ENCODE measurements at places on chromosomes 3 and 15.
A peak's percentile ranks its signal among the peaks of the same experiment; 100 is the strongest.

DNA sequence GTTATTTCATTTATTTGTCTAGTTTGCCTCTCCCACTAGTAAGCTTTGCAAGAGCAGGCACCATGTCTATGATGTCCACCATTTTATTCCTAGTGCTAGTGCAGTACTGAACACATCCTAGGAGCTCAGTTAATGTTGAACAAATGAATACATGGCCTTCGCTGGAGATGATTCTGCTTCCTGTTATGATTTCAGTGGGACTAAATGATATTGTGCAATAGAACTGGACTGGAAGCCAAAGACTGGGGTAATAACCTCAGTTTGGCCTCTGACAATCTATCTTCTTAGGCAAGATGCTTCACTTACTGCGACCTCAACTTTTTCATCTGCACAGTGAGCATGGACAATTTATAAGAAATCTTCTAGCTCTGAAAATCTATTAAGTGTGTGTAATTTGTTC is 191.3 kb downstream of the ADAMTSL3 start:
- no peak for DNase-seq
- H3K4me3 ChIP-seq = no peak overlapping the region
- no peak overlapping the region for H3K27ac ChIP-seq
- no peaks in the 10 kb centered on the region for H3K4me1 ChIP-seq
- H3K36me3 ChIP-seq = no peaks in the 10 kb centered on the region

DNA sequence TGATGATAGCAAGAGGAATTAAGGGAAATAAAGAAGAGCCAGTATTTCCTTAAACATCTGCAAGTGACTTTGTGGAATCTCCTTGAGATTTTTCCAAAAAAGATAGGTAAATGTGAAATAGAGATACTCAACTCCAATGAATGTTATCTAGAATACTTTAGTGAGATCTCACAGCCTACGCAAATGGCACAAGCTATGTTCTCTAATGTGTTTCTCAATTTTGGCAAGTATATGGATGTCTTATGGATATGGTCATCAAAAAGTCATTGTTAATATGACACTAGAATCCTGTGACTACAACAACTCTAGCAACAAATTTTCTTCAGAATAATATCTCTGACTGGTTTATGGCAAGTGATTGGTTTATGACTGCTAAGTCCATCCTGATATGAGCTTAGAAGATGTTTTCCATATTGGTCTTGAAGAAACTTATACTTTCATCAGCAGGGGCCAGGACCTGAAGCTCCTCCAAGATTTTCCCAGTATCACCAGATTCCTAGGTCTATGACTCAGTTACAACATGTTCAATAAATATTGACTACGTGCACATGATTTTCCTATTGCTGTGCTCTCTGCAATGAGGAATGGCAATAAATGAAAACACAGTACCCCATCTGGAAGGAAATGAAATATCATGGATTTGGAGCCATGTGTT is 170.9 kb upstream of the THBS1 start:
- H3K27ac ChIP-seq = no peak overlapping the region
- peaks cover 56% of the 10 kb centered on the region for H3K27me3 ChIP-seq
- H3K4me3 ChIP-seq = no peak overlapping the region

DNA sequence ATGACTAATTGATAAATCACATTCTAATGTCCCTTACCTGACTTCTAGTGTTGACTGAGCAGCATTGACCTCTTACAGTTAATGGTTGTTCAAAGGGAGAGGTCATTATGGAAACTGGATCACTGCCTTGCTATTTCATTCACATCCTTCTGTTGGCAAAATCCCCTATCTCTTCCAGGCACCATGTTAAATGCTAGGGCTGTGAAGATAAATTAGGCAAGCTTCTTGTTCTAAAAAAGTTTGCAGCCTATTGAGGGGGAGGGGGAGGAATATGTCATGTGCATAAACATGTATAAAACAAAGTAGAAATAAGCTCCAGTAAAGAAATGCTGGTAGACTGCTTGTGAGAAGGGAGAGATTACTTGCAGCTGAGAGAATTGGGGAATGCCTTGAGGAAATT is 84.8 kb upstream of the MLF1 start:
- DNase-seq = no peak
- H3K4me1 ChIP-seq = no peaks in the 10 kb centered on the region
- no peaks in the 10 kb centered on the region for H3K36me3 ChIP-seq
- H3K27me3 ChIP-seq = no peaks in the 10 kb centered on the region

DNA sequence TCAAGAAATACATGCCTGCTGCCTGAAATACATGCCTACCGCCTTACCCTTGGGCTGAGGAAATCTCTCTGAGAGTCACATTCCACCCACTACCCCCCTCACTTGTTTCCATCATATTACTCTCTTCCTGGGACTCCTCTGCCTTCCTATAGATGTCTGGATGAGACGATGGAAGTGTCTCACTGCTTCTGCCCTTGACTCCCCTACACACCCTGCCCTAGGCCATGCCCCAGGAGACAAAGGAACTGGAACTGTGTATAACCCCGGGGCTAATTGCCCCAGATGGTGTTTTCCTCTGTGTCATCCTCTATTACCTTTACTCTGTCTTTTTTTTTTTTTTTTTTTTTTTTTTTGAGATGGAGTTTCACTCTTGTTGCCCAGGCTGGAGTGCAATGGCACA is 102.0 kb downstream of the GTPBP8 start:
- H3K4me3 ChIP-seq = no peak overlapping the region
- H3K27me3 ChIP-seq = no peaks in the 10 kb centered on the region
- DNase-seq = no peak
- no peak overlapping the region for H3K27ac ChIP-seq

GRCh38 chr3:172561897-172562640 is 38.8 kb upstream of the TNFSF10 start:
- H3K36me3 ChIP-seq = no peaks in the 10 kb centered on the region
- H3K27ac ChIP-seq = peak overlapping the region; percentile 99
- peak overlapping the region; percentile 73 for H3K4me3 ChIP-seq
- peaks cover 50% of the 10 kb centered on the region for H3K4me1 ChIP-seq

DNA sequence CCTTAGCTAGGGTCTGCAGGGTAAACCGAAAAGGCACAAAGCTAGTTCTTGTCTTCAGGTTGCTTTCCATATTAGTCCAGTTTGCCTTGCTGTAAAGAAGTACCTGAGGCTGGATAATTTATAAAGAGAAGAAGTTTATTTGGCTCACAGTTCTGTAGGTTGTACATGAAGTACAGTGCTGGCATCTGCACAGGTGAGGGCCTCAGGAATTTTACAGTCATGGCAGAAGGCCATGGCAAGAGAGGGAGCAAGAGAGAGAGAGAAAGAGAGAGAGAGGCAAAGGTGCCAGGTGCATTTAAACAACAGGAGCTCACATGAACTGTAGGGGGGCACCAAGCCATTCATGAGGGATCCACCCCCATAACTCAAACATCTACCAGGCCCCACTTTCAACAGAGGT is 26.9 kb downstream of the TRIM42 start:
- H3K4me3 ChIP-seq = no peak overlapping the region
- H3K36me3 ChIP-seq = no peaks in the 10 kb centered on the region
- DNase-seq = no peak
- H3K27ac ChIP-seq = no peak overlapping the region
- H3K4me1 ChIP-seq = no peaks in the 10 kb centered on the region

DNA sequence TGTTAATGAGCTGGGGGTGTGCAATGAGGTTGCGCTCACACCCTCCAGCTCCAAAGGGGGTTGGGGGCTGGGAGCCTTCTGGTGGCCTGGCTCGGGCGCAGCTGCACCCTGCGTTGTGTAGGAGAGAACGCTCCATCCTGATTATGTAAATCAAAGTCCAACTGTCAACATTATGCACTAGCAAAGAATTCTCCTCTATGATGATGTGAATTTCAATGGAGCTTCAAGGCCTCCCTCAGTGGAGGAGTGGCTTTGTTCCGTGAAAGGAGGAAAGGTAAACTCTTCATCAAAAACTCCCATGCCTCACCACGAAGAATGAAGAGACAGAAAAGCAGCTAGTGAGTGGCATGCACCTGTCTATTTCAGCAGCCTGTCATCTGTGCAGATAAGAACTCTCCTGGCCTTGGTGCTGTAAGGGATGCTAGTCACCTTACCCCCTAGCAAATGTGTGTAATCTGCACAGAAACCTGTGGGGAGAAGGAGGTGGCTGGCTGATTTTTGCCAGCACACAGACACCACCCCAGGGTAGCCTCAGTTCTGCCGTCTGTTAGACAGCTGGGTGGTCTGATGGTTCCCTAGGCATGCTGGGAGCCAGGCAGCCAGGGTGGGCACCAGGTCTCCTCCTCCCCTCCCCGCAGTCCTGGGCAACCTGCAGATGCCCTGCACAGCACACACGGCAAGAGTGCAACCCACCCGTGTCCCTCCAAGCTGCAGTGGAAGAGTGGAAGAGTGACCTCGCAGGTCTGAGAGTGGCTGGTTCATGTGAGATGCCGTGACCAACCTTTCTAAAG is 47.0 kb upstream of the TRPM1 start:
- H3K27me3 ChIP-seq = peaks cover 3% of the 10 kb centered on the region
- H3K4me3 ChIP-seq = no peak overlapping the region
- H3K36me3 ChIP-seq = no peaks in the 10 kb centered on the region
- H3K27ac ChIP-seq = no peak overlapping the region
